ENCODE measurements at places on chromosomes 11 and 22. TPM values are rescaled to one million over a fixed set of nuclear protein-coding genes. Genes with fewer than 3 reads are reported as not detected.

SHANK2 gene
- not detected for total RNA-seq

DNA sequence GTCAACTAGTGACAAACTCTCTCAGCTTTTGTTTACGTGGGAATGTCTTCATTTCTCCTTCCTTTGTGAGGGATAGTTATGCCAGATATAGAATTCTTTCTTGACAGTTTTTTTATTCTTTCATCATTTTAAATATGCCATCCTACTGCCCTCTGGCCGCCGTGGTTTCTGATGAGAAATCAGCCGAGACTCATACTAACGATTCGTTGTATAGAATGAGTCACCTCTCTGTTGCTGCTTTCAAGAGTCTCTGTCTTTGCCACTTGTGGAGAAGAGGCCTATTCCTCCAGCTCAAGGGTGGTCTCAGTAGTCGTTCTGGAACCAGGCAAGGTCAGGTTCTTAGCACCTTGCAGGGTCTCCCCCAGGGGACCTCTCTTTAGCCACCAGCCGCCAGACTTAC lies 8.0 kb downstream of the MYO7A start:
- no peak for DNase-seq

GRCh38 chr11:117663821-117664220 lies 133.2 kb downstream of the DSCAML1 start:
- no peak for DNase-seq

SLC22A6 gene
- not detected for total RNA-seq

DNA sequence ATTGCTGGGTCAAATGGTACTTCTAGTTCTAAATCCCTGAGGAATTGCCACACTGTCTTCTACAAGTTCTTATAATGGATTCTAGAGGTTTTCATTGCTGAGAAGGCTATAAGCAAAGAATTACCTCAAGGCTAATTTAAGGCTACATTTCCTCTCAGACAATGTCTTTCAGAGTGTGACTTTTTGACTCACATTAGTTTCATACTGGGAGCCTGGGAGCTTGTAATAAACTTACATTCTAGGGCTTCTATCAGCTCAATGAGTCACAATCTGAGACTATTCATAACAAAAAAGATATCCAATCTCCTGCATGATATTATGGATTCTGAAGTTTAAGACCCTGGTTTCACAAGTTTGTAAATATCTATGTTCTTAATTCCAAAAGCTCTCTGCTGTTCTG lies 408.7 kb downstream of the LRRC4C start:
- no peak for DNase-seq

GRCh38 chr11:68938816-68939582 lies 35.3 kb downstream of the IGHMBP2 start:
- no peak for DNase-seq

CARD10 gene
- total RNA-seq: 3.9 TPM

GGTLC3 gene
- not detected for total RNA-seq

DNA sequence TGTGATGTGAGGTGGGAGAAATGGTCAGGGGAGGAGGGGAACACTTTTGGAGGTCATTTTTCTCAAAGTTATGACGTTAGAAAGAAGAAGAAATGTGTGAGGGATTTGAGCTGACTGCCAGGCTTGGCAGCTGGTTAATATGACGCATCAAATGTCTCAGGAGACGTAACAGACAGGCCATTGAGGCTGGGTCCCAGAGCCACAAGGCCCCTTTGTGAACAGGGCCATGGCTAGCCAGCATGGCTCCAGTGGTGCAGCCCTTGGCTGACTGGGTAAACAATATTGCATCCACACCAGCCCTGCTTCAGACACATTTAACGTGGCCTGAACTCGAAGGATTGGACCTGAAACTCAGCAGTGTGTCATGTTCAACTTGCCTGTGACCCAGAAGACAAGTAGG lies 34.3 kb downstream of the AMOTL1 start:
- no peak for DNase-seq

DNA sequence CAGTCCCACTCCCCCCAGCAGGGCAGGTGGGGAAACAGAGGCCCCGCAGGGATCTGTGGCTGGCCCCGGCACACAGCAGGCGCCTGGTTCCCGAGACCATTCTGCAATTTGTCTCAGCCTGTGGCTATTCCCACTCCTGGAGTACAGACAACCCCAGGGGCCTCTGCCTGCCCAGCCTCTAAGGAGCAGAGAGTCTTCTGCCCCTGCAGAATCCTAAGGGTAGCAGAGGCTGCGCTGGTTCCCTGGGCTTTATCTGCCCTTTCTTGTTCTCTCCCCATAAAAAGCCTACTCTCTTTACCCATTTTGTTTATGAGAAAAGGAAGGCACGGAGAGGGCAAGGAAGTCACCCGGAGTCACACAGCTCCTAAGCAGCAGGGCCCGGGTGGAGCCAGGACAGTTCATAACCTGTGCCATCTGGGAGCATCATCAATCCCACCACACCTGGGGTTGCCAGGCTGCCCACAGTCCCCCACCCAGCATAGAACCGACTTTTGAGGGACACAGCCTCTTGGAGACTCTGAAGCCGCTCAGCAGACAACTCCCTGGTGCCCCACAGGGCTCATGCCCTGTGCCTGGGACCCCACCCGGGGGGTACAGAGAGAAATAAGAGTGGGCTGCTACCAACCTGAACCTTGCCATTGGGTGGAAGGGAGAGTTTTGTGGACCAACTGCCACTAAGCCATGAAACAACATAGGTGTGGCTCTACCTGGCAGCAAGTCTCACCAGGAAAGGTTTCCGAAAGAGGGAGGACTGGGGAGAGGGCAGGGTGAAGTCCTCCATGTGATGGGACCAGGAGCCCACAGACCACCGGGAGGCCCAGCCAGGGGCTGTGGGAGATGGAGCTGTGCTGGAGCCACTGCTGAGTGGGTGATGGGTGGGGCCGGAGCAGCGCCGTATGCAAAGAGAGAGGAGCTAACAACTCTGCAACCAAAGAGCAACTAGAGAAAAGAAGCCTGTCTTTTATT lies 17.2 kb upstream of the LINC01488 start:
- DNase-seq: no peak
